RPMI7951 (cell line): ENCODE measurements at places on chromosomes 5 and 9.

- no peak for DNase-seq
Observed at GRCh38 chr5:81694726-81695125, 56.2 kb downstream of the SSBP2 start.

DNA sequence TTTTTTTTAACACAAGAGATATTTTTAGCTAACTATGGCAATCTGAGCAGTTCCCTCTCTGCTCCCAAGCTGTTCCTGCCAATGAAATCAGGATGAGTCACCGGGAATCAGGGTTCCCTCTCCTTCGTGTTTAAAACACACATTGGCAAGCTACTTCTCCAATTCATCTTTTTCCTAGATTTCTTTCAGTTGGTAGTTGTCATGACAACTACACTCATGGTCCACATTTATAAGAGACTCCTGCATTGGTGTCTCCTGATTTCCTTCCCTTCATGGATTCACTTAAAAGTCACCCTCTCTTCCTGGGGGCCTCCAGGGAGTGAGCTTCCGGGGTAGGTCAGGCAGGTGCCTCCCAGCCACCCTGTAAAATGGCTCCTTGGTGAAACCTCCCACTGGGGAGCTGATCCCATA lies 72.3 kb upstream of the NIPAL4 start:
- DNase-seq, result peak; percentile 95

DNA sequence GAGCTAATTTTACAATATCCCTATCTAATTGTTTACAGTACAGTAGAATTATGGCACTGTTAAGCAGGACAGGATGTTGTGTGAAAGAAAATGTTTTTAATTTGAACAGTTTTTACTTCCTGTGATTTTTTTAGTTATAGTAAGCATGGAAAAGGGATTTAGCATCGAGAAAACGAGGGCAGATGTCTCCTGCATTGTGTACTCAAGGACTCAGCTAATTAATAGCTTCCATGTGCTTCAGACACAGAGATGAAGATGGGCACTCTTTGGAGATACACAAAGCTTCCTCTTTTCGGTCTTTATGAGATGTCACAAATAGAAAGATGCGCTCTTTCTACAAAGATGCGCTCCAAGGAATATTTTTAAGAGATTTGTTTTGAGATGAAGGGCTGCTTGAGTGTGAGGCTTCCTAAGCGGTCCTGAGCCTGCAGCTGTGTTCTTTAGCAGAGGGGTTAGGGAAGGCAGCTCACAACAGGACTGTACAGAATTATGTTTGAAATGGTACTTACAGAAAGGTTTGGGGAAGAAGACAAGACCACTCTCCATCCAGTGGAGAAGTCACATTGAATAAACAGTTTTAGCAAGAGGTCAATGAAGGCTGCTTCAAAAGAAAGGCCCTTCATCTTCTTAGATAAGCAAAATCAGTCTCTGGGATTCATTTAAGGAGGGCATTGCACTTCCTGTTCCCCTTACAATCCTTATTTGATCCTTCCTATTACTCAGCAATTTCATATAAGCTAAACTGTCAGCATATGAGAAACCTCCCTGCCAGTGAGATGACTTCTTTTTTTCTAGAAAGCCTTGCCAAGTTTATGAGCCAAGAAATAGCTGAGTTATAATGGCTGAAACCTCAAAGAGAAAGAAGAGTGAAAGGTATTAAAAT lies 311.5 kb downstream of the EFNA5 start:
- DNase-seq, result peak; percentile 27

GRCh38 chr9:4964540-4964939 lies 20.5 kb upstream of the JAK2 start:
- no peak for DNase-seq

- no peak for DNase-seq
Observed at GRCh38 chr5:60487885-60488442, 212.0 kb downstream of the DEPDC1B start.
